Type B pancreatic cell (in vitro differentiated cells): ENCODE measurements at places on chromosomes 1 and 21. TPM values are rescaled to one million over a fixed set of nuclear protein-coding genes. Genes with fewer than 3 reads are reported as not detected.

- DNase-seq: no peak
Measured at GRCh38 chr1:214386333-214386732, 105.4 kb downstream of the SMYD2 start.

DNA sequence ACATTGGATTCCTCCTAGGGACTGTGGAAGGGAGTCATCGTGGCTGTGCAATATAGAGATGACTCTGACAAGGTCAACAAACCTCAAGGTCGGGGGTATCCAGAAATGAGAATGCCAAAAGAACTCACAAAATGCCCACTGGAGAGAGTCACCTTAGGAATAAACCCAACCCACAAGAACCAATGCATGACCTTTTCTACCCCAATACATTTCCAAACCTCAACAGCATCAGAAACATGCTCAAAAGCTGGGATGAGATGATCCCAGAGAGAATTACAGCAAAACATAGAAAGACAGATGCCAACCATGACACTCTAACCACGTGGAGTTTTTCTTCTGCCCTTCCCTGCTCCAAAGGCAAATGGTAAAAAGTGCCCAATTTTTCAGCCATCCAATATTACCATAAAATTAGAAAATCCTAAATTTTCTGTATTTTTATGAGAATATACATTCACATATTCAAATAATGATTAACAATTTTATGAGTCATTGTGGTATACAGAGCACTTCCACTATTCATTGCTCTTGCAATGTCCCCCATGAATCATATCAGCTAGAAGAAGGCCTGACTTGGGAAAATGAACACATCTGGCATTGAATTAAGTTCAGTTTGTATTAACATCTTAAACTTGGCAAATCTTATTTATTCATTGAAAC lies 88.2 kb upstream of the PALMD start:
- no peak for DNase-seq

DNA sequence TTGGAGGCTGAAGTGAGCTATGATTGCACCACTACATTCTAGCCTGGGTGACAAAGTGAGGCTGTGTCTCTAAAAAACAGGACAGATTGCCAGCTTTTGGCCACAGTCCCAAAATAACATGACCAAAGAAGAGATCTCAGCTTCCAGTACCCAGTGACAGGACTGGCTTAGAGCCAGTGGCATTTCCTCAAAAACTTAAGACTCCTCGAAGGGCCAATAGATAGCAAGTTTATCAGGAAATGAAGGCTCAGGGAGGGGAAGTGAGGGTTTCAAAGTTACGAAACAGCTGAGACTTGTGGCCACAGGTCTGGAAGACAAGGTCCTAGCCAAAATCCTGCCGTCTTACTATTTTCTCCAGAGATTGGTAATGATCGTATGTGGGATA lies 6.3 kb upstream of the TMEM39B start:
- DNase-seq: no peak

GRCh38 chr1:2786329-2787162 lies 14.9 kb downstream of the TTC34 start:
- DNase-seq: peak; percentile 68

DNA sequence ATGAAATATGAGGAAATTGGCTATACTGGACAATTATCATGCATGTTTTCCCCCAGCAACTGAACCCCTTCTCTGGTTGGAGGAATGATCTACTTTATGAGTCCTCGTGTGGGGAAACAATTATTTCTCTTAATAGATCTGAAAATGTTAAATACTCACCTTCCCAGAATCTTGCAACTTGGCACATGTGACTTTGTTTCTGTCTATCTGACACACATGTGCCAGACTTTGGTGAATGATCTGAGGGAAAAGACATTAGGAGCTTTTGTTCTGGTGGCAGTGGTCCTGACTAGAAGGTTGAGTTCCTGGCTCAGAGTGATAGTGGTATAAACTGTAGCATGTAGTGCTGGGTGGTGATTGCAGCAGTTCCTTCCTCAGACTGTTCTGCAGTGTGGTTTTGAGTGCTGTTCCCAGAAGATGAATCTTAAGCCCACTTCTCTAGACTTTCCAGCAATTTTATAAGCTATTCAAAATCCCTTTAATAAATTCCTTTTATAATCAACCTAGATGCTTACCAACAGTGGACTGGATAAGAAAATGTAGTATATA lies 59.3 kb upstream of the B3GALNT2 start:
- DNase-seq: no peak

DNA sequence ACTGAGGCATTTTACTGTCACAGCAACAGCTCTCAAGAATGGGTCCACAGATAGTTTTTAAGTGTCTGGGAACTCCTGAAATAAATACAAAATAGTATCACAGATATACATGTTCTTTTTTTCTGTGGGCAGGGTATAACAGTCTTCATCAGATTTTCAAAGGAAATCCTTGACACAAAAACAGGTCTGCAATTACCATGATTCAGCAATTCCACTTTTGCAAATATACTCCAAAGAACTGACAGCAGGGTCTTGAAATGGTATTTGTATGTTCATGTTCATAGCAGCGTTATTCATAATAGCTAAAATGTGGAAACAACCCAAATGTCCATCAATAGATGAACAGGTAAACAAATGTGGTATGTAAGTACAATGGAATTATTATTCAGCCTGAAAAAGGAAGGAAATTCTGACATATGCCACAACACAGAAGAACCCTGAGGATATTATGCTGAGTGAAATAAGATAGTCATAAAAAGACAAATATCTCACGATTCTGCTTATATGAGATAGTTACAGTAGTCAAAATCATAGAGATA lies 85.0 kb downstream of the EPS15 start:
- DNase-seq: no peak

GRCh38 chr1:17839641-17840196 lies 84.6 kb downstream of the ACTL8 start:
- no peak for DNase-seq

GRCh38 chr1:145979746-145980456 lies 15.4 kb downstream of the POLR3GL start:
- no peak for DNase-seq

- no peak for DNase-seq
Measured at GRCh38 chr1:28790377-28791035, 21.5 kb upstream of the OPRD1 start.

- DNase-seq: no peak
Measured at GRCh38 chr21:38376235-38376634, 119.4 kb downstream of the KCNJ15 start.

GRCh38 chr1:215458104-215458503 lies 109.0 kb upstream of the KCTD3 start:
- DNase-seq: no peak

GRCh38 chr1:29670752-29671151 lies 434.4 kb downstream of the PTPRU start:
- no peak for DNase-seq

- DNase-seq: no peak
Measured at GRCh38 chr1:50913954-50914353, 46.1 kb downstream of the FAF1 start.

DNA sequence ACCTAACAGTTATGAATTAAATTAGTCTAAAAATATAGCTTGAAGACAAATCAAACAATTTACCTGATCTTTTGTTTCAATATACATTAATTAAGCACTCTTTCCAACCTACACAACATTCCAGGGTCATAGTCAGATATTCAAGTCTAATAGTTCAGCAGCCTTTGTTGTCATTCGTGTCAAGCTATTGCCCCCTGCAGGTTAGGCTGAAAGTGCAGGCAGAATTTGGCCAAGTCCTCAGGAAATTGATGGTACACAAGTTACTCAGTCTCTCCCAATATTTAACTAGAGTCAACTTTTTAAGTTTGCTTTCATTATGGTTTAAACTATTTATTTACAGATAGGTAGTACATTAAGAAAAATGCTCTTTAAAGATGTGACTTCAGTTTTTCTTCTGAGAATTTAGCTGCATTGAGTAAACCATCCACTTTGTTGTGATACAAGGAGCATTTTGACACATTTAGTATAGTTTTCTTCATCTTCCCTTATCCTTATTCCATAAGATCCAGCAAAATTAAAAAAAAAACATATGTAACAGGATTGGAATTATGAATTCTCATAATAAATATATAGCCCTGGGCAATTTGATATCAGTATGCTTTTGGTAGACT lies 130.3 kb upstream of the DPYD start:
- peak; percentile 72 for DNase-seq

DNA sequence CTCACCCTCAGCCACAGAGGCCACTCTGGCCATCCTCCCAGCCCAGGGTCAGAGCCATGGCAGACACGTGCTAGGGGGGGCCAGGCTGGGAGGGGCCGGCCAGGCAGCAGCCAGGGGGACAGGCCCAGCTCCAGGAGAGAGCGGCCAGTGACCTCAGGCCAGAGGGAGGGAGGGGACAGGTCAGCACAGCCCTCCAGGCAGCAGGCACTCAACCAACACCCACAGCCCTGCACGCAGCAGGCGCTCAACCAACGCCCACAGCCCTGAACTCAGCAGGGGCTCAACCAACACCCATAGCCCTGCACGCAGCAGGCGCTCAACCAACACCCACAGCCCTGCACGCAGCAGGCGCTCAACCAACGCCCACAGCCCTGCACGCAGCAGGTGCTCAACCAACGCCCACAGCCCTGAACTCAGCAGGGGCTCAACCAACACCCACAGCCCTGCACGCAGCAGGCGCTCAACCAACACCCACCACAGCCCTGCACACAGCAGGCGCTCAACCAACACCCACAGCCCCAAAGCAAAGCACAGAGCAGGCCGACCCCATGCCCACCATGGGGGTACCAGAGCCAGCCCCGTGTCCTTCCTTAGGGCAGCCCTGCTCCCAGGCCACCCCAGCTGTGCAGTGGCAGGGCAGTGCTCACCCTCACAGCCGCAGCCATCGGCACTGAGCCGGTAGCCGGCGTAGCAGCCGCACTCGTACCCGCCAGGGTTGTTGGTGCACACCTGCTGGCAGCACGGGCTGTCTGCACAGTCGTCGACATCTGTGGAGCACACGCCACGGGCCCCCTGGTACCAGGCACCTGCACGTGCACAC lies 55.9 kb downstream of the ARHGEF16 start:
- DNase-seq: no peak

- no peak for DNase-seq
Measured at GRCh38 chr1:50251702-50252101, 143.0 kb downstream of the ELAVL4 start.

DNA sequence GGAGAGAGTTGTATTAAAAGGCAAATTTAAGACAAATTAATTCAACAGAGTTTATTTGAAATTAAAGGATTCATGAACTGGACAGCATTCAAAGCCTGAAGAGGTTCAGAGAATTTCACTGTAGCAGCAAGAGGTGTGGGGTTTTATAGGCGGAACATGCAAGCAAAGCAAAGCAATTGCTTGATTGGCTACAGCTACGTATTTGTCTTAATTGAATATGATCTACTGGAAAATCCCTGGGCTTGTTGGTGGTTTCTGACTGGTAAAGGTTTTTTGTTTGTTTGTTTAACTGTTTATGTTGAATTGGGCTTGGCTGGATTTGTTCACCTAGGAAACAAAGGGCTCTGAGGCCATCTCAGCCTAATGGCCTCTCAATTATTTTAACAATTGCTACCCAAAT lies 61.5 kb downstream of the KCNK1 start:
- DNase-seq: no peak

GRCh38 chr1:68205794-68206358 lies 26.4 kb downstream of the WLS start:
- no peak for DNase-seq

DNA sequence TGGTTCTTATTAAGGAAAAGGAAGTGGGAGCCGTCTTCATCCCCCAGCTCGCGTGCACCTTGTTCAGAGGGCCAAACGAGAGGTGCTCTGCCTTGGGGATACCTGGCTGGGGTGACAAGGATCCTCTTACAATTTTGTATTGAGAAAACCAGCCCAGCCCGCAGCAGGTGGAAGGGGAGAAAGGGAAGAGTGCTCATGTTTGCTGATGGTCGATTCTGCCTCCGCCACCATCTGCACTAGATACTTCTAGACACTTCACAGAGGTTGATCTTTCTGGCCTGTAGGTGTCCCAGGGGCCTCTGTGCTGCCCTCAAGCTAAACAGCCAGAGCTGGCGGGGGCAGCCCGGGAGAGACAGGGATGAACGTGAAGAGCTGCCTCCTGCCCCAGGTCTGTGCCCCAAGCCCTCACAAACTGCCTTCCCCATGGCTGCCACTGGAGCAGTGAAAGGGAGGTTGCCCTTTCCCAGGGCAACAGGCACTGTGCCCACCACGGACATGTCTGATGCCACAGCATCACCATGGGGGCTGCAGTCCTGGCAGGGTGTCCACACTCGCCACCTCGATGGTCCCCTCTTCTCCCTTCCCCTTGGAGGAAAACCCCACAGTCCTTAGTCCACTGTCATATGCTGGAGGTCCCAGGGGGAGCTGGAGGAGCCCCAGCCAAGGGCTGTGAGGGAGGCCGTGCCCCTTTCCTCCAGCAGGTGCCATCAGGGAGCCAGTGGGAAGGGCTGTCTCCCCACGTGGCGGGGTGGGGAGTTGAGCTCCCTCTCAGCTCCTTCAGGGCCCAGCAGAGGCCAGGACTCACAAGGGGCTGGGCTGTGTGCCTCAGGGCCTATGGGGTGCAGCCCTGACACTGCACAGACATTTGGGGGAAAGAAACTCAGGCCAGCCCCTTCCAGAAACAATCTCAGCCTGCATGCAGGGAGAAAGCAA lies 8.1 kb downstream of the ADPRS start:
- no peak for DNase-seq

GRCh38 chr1:116387551-116387950 lies 14.5 kb downstream of the ATP1A1 start:
- no peak for DNase-seq

DNA sequence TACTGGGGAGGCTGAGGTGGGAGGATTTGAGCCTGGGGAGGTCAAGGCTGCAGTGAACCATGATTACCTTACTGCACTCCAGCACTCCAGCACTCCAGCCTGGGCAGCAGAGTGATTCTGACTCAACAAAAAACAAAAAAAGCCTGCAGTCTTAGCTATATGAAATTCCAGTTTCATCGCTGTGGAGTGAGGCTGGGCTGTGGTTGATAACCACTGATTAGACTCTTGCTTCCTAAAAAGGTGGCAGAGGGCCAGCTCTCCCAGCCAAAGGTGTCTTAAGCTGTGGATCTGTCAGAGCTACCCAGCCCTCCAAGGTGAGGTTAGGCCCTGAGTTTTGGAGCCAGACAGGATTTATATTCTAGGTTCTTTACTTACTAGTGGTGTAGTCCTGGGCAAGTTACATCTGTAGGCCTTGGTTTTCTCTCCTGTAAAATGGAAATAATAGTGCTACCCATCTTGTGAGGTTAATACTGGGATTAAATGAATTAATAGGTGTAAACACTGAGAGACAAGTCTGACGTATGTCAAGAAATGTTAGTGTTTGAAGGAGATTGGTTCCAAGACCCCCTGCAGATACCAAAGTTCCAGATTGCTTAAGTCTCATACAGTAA lies 35.9 kb downstream of the TMCC2 start:
- DNase-seq: no peak

C1orf53 gene
- total RNA-seq: 2.2 and 3.7 TPM in 2 replicates

CHI3L1 gene
- 0.21 TPM in 1 of 2 replicates, not detected in the other for total RNA-seq

SLC19A1 gene
- total RNA-seq: 10.6 and 28.2 TPM in 2 replicates

CAPN8 gene
- 0.71 and 2.3 TPM in 2 replicates for total RNA-seq

PLA2G5 gene
- not detected in 2 replicates for total RNA-seq

ACOT11 gene
- total RNA-seq: 5.2 and 11.6 TPM in 2 replicates

TAS1R1 gene
- total RNA-seq: not detected in 2 replicates

LCA5L gene
- total RNA-seq: 1.9 and 2.6 TPM in 2 replicates

TXNIP gene
- total RNA-seq: 88.8 and 96.7 TPM in 2 replicates

CLCA4 gene
- 0.10 TPM in 1 of 2 replicates, not detected in the other for total RNA-seq

RER1 gene
- total RNA-seq: 126 and 174 TPM in 2 replicates
